ENCODE measurements at places on chromosomes 6 and 20.

DNA sequence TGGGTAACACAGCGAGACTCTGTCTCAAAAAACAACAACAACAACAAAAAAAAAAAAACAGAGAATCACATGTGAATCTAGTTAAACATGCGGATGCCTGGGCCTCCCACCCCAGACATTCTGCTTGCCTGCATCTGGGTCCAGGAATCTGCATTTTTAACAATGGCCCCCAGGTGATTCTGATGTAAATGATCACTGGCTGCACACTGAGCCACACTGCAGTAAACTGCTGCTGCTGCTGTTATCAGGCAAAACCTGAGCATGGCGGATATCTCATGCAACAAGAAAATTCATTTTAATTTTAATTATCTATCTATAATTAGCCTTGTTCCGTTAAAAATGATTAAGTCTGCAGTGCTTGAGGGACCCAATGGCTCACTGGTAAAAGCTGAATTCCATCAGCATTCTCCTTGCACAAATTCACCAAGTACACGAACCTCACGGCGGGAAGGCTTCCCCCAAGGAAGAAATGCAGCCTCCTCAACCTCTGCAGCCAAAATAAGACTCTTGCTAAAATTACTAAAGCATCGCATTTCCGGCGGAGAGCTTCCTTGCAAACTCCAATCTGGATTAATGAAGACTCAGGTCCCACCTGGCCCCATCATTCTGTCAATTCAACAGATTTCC, 81.6 kb upstream of the SNX9 start:
- no peak for DNase-seq

GRCh38 chr6:148868901-148869300, 122.1 kb downstream of the UST start:
- no peak for DNase-seq

DNA sequence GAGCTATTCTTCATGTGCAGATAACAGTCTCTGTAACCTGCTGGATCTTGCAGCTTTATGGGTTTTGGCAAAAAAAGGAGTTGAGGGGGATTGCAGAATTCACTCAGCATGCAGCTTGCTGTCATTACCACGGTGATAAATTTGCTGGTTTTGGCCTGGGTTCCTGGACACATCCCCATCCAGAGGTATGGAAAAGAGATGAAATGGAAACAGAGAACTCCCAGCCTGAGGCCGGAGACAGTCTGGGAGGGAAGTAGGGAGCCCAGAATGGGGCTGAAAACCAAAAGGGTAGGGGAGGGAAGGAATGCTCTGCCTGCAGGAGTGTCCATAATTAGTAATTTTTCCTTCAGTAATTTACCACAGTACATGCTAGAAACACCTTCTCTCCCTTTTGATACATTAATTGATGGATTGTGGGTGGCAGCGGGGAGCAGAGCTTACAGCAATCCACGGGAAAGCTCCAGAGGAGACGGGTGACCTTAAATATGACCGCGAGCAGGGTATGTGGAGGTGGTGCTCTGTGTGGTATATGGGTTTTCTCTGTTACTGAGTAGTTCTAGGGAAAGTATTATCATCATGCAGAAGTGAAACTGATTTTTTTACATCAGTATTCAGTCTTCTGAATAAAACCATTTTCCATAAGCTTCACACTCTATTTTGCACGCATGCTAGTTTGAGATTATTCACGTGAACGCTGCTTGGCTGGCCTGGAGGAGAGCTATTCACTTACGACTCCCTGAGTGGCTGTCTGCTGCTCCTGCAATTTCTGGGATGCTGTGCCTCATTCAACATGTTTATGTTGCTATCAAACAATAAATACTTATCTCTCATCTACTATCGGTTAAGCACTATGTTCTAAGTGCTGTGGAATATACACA, 66.3 kb upstream of the KCNK16 start:
- no peak for DNase-seq

GRCh38 chr6:6058054-6058444, 51.3 kb upstream of the NRN1 start:
- no peak for DNase-seq

GRCh38 chr6:102623201-102623600, 1229.7 kb downstream of the GRIK2 start:
- no peak for DNase-seq

DNA sequence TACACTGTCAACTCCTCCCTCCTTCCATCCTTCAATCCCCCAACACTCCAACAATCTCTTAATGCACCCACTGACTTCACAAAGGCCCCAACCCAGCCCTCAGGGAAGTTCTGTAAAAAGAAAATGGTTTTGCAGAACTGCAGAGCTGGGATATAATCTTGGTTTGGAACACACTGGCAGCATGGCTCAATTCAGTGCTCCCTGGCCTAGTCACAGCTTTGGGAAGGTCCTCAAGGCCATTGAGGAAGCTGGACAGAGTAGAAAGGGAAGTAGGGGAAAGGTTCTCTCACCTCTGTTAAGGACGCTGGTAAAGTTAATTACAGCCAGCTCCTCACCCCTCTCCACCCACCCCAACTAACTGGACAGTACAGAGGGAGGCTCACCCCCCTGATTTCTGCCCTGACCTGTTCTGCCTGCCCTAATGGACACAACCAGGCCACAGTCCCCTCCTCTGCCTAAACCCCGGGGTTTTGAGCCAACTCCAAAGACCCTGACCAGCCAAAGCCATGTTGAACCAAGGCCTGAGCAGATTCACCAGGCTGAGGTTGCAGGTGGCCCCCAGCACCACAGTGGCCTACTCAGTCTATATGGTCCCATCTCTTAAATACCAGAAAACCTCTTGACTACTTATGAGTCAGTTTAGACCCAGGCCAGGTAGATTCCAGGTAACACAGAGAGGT, 49.2 kb downstream of the MAFB start:
- no peak for DNase-seq

- DNase-seq, result no peak
Measured at GRCh38 chr6:84222426-84222825, 5.0 kb downstream of the CEP162 start.

DNA sequence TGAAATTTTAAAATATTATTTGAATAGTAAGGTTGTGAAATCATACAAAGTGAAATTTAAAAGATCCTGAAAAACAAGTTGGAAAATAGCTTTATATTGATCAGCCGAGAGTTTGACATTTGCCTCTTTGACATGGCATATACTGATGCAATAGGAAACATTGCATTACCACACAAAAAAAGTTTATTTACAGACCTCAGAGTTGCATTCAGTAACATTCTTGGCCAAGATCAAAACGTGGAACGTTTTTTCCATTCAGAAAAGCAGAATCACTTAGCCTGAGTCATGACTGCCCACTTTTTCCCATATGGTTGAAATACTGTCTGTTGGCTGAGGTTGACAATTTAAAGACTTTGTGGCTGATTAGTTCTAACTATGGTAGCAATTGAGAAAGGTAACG, 55.1 kb upstream of the BACH2 start:
- peak; percentile 23 for DNase-seq

GRCh38 chr20:4383961-4384360, 337.7 kb upstream of the PRND start:
- DNase-seq, result no peak

GRCh38 chr6:113732384-113732966, 124.7 kb upstream of the MARCKS start:
- DNase-seq, result no peak

DNA sequence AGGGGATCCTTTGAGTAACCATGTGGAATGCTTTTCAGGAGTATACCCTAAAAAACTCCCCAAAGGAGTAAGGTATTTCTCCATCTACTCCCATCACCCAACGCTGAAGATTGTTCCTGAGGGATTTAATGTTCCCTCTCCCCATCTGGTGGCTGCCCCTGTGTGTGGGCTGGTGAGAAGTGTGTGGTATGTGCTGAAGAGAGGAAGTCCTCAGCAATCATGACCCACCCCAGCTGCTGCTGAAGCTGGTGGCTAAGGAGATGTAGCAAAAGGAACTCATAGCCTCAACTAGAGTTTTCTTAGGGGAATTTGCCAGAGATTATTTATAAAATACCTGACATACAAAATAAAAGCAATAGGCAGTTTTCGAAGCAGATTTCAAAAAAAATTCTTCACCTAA, 114.3 kb upstream of the JAG1 start:
- no peak for DNase-seq

DNA sequence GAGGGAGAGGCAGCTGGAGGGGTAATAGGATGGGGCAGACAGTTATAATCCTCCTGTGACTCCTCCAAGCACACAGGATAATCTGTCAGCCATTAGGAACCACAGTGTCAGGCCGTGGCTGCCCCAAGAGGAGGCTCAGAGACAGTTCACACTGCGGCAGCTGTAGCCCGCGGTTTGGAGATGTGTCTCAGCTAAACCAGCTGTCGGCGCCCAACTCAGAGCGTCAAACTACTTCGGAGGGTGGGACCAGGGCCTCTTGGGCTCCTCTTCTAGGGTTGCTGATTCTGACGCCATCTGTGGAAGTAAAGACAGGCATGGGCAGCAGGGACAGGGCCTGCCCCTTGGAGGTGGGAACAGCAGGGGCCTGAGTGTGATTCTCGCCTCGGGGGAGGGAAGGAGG, 309.8 kb downstream of the CDC5L start:
- no peak for DNase-seq

DNA sequence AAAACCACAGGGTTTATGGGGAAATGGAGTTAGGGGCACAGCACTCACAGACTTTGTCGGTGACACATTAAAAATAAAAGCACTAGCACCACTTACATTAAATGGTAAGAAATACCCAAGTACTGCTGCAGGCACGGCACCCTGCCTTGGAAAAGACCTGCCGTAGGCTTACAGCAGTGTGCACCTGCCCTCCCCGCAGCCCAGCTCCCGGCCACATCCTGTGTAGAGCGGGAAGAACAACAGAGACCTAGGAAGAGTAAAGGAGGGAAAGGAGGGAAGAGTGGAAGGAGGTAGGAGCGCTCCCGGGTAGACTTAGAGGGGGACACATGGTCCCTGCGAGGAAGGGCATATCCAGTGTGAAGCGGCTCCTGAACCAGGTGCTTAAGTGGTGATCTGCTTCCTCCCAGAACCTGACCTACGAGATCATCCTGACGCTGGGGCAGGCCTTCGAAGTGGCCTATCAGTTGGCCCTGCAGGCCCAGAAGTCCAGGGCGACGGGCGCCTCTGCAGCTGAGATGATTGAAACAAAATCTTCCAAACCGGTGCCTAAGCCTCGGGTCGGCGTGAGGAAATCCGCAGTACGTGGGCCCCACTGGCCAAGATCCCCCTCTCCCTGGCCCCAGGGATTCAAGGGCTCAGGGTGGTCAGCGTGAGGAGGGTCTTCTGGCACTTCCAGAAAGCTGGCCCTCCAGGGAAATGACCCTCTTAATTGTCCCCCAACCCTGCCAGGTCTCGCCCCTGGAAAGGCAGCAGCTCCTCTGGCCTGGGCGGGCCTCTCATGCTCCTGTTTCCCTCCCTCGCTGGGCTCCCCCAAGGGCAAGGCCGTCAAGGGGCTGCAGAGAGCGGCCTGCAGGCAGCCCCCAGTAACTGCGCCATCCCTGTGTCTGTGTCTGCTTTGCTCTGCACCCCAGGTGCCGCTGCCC, 55.5 kb downstream of the TCP11 start:
- DNase-seq, result no peak
